Caco-2 (cell line): ENCODE measurements at places on chromosomes 7 and 10. TPM values are rescaled to one million over a fixed set of nuclear protein-coding genes. Genes with fewer than 3 reads are reported as not detected.

DNA sequence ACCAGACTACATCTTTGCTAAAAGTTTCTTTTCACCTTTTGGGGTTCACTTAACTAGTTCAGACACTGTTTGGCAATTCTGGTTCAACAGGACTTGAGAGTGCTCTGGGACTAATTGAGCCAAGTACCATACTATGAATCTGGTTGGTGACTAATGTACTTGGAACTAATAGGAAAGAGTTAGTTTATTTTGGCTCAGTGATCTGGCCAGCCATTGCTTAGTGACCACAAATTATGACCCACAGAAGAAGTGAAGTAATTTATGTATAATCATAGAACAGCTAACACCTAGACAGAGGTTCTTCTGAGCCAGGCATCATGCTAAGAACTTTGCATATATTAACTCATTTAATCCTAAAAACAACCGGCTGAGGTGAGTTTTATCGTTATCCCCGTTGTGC, 126.5 kb upstream of the JCAD start:
- DNase-seq: no peak

DNA sequence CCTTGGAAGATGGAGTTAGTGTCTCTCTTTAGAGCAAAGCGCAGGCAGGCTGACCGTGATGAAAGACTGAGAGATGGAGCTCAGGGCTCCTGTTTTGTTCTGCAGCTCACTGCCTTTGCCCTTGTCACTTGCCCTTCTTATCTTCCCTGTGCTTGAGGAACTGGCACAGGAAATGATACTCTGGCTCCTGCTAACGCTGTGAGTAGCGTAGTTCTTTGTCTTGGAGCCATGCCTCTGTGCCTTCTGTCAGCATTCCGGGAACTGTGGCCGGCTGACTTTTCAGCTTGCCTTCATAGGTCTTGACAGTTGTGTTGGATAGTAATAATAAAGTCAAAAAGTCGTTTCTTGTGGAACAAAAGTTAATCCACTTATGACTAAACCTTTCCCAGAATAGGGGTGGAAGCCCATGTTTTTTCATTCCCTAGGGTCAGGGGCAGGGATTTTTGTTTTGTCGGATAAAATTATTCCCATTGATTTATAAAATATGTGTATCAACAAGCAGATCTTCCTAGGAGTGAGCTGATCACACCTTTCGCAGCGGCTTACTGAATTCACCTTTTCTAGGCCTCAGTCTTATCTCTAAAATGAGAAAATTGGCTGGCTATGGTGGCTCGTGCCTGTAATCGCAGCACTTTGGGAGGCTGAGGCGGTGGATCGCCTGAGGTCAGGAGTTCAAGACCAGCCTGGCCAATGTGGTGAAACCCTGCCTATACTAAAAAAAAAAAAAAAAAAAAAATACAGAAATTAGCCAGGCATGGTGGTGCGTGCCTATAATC, 16.6 kb upstream of the TMEM236 start:
- DNase-seq: no peak

DNA sequence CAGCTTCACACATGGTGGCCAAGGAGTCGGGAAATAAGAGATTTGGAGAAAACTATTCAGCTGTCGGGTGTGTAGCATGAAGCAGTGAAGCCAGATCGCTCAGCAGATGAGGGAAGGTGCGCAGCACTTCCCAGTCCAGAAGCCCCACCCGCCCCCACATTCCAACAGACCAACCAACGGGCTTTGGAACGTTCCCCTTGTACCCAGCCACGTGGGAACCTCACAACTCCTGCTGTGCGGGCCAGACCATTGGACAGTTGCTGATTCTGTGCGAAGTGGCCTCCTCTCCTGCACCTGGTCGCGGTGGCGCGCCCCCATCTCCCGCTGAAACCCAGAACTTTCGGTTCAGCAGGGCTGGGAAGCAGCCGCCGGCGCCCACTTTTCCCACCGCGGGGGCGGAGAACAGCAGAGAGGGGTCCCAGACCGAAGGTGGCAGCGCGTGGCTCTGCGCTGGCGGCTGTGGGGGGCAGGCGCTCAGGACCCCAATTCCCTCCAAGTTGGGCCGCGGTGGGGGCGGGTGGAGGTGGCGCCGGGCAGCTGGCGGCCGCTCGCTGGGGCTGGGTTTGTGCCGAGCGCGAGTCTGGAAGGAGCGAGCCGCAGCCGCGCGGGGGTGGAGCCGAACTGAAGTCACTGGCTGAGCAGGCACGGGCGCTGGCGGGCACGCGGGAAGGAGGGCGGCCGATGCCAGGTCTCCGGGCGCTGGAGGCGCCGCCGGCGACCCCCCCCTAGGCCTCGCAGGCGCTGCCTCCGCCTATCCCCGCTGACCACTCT, 1301.5 kb upstream of the SORCS1 start:
- no peak for DNase-seq

DNA sequence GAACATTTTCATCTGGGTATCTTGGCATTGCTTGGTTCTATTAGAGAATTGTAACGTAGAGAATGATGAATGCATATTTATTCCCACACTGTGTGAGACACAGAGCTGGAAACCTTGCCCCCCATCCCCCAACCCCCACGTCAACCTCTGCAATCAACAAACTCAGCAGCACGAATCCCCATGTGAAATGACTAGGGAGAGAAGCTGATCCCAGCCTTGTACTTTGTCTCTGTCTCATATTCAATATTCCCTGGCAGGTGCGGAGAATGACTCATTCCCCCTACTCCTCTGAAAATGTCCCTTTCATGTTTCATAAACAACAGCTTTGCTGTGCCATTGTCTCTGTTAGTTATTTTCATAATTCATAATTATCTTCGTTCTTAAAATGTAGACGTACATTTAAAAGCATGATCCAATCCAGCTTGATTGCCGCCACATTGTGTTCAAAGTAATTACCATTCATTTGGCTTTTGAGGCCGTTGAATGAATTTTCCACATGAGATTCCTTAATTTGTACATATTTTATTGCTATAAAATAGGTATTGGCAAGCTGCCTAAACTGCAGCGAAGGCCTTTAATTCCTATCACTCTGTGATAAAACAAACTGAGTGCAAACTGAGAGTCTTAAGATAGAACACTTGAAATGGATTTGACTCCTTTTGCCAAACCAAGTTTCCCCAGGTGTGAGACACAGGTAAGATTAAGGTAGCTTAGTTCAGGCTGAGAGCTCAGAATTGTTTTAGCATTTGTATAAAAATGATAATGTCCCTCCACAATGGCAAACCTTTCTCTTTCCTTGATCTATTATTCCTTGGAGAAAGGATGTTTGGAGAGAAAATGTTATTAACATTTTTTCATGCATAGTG, 920.2 kb downstream of the TYW1 start:
- no peak for DNase-seq

GRCh38 chr7:19572566-19572965, 136.3 kb downstream of the POLR1F start:
- no peak for DNase-seq

GRCh38 chr10:65196111-65196510, 1674.9 kb downstream of the REEP3 start:
- no peak for DNase-seq

GRCh38 chr7:80977751-80978150, 58.9 kb upstream of the SEMA3C start:
- no peak for DNase-seq

- peak; percentile 85 for DNase-seq
Measured at GRCh38 chr7:27156508-27156898, at the start of gene HOXA7. Gene HOXA7 (minus strand): TSS chr7:27156675. CDS start chr7:27156545, 130 bp downstream.

GRCh38 chr7:121797657-121798452, 75.1 kb upstream of the PTPRZ1 start:
- DNase-seq: no peak

DNA sequence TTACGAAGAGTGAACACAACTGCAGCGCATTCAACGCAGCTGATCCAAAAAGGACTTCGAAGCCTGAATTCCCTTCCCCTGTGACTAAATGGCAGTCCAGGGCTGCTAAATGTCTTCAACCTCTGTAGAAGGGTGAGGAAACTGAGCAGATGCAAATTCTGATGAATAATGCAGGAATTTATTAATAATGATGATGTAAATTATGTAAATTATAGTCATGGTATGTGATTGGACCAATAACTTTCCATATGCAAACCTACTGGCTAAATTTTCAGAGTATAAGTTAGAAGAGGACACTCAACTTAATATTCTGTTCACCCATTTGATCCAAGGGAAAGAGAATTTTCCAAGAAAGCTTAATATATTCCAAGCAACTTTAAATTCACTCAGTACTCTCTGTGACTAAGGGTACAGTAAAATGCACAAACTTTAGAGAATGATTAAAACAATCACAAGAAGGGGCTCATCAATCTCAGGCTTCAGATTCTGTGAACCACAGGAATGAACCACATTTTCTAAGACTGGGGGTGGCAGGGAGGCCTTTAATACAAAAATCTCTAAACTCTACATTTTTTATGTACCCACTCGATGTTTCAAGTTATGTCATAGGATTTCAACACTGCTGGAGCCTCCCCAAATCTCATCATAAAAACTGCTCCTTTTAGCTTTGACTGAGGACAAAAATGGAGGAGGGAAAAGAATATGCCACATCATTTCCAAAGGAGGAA, 3.5 kb downstream of the FGFR2 start:
- DNase-seq: no peak

DNA sequence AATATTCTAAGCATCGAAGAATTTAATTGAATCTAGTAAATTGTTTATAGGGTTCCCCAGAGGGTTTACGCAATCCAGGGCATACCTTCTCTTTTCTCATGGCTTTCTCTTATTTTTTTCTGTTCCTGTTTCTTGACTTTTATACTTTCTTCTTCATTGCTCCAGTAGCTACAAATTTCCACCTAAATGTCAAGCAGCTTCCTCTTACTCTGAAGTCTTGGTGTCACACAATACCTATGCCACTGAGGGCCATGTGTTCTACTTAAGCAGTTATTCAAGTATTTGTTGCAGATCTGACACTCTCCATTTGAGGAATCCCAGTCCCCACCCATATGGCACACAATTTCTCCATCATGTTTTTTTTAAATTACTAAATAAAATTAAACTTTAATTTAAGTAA, 343.1 kb upstream of the MBL2 start:
- DNase-seq: no peak

GRCh38 chr10:49396666-49396999, 744 bp upstream of the DRGX start:
- no peak for DNase-seq

- no peak for DNase-seq
Measured at GRCh38 chr7:77765481-77765880, 32.8 kb downstream of the TMEM60 start.

DNA sequence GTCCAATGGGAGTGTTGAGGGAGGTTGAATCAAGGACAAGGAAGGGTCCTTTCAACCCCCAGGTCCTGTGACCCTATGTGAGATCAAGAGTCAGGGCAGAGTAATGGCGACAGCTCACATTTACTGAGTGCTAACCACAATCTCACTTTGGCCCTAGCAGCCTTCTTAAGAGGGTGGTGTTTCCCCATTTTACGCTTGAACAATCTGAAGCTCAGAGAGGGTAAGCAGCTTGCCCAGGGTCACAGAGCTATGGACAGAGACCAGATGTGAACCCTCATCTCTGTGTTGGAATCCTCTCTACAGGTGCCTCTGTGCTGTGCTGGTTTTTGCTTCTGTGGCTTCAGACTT, 102.0 kb downstream of the GRK5 start:
- no peak for DNase-seq

- DNase-seq: no peak
Measured at GRCh38 chr10:2610946-2611345, 456.4 kb upstream of the PFKP start.

GRCh38 chr10:22429981-22430421, 84.7 kb downstream of the SPAG6 start:
- DNase-seq: no peak

GRCh38 chr10:772227-772637, 82.8 kb upstream of the DIP2C start:
- DNase-seq: no peak

COL17A1 gene
- 0.45 and 0.49 TPM in 2 replicates for total RNA-seq

PIK3AP1 gene
- 1.6 and 2.4 TPM in 2 replicates for total RNA-seq

ACTR3C gene
- 8.0 and 9.2 TPM in 2 replicates for total RNA-seq

CUEDC2 gene
- 32.1 and 32.6 TPM in 2 replicates for total RNA-seq

SPACDR gene
- total RNA-seq: 0.41 and 0.84 TPM in 2 replicates

LLCFC1 gene
- total RNA-seq: not detected in 2 replicates

SOSTDC1 gene
- 8.1 and 8.4 TPM in 2 replicates for total RNA-seq

SLC29A4 gene
- total RNA-seq: 34.6 and 38.4 TPM in 2 replicates

TCAF2 gene
- total RNA-seq: 0.05 TPM in 1 of 2 replicates, not detected in the other

FAM25A gene
- total RNA-seq: not detected in 2 replicates

PKD1L1 gene
- total RNA-seq: 0.25 and 0.28 TPM in 2 replicates

TRIL gene
- total RNA-seq: 0.45 and 0.51 TPM in 2 replicates

GRM3 gene
- total RNA-seq: not detected in 2 replicates

HACD1 gene
- 37.2 and 47.8 TPM in 2 replicates for total RNA-seq
